Parietal lobe (tissue), 2 donors: ENCODE measurements at places on chromosomes 6 and 20. TPM values are rescaled to one million over a fixed set of nuclear protein-coding genes. Genes with fewer than 3 reads are reported as not detected.

The DSP gene
- total RNA-seq: 2.5 TPM

The AVP gene
- not detected for total RNA-seq

The COL11A2 gene
- total RNA-seq: 3.4 TPM

The NOTCH4 gene
- 8.8 TPM for total RNA-seq

The PDE7B gene
- 6.6 TPM for total RNA-seq

The TRIM40 gene
- not detected for total RNA-seq

The EPB41L1 gene
- 111 TPM for total RNA-seq

The AP5S1 gene
- total RNA-seq: 8.5 TPM

The NR2E1 gene
- 13.5 TPM for total RNA-seq

The ADIG gene
- total RNA-seq: not detected

The PPP1R3D gene
- total RNA-seq: 2.5 TPM

The ANKRD6 gene
- 66.7 TPM for total RNA-seq

The CARMIL1 gene
- total RNA-seq: 34.7 TPM

The SLC32A1 gene
- total RNA-seq: 7.2 TPM

The VEGFA gene
- total RNA-seq: 44.1 TPM

The FNDC11 gene
- 4.1 TPM for total RNA-seq

The OSBPL2 gene
- 45.1 TPM for total RNA-seq

The TXLNB gene
- total RNA-seq: 0.31 TPM

The TAF4 gene
- 23.5 TPM for total RNA-seq

The ABHD16B gene
- total RNA-seq: not detected

The SPINT4 gene
- total RNA-seq: not detected

The RAB32 gene
- 2.8 TPM for total RNA-seq

The LY6G6C gene
- not detected for total RNA-seq

The SLC26A8 gene
- 3.8 TPM for total RNA-seq

The ATAT1 gene
- total RNA-seq: 67.3 TPM

The ECI2 gene
- total RNA-seq: 25.4 TPM

The UNC5CL gene
- total RNA-seq: 0.63 TPM

The LKAAEAR1 gene
- total RNA-seq: 0.63 TPM

The UST gene
- total RNA-seq: 29.4 TPM

The ARHGAP40 gene
- total RNA-seq: not detected

The MDFI gene
- total RNA-seq: 12.5 TPM

The PHACTR3 gene
- 64.8 TPM for total RNA-seq

The FAM83C gene
- total RNA-seq: not detected

The ASIP gene
- total RNA-seq: not detected

The PNPLA1 gene
- not detected for total RNA-seq

The SSTR4 gene
- total RNA-seq: not detected

The ZNF451 gene
- 196 TPM for total RNA-seq

The TPX2 gene
- 11.0 TPM for total RNA-seq

The ATP9A gene
- 271 TPM for total RNA-seq

The ADAM33 gene
- total RNA-seq: 3.8 TPM

The FAM184A gene
- total RNA-seq: 44.8 TPM

The HRH3 gene
- 0.31 TPM for total RNA-seq

The CST5 gene
- total RNA-seq: not detected

The SYNGAP1 gene
- 48.8 TPM for total RNA-seq

The SLA2 gene
- 0.31 TPM for total RNA-seq

The THBS2 gene
- total RNA-seq: 8.5 TPM

The COL9A3 gene
- 27.9 TPM for total RNA-seq

The CALHM4 gene
- not detected for total RNA-seq

The SLCO4A1 gene
- total RNA-seq: 2.5 TPM

The C6orf15 gene
- total RNA-seq: not detected

The FKBP5 gene
- 2.8 TPM for total RNA-seq

The SHLD1 gene
- total RNA-seq: 5.3 TPM

The TMEM217 gene
- total RNA-seq: not detected

The NOX3 gene
- not detected for total RNA-seq

The KIFC1 gene
- total RNA-seq: 7.8 TPM

The RBBP9 gene
- total RNA-seq: 27.2 TPM

The CYB5R4 gene
- 12.5 TPM for total RNA-seq

The TCF15 gene
- total RNA-seq: not detected

The EFCAB8 gene
- not detected for total RNA-seq

The STMND1 gene
- not detected for total RNA-seq
